DND-41 (cell line): ENCODE measurements at places on chromosomes 16 and 17.

DNA sequence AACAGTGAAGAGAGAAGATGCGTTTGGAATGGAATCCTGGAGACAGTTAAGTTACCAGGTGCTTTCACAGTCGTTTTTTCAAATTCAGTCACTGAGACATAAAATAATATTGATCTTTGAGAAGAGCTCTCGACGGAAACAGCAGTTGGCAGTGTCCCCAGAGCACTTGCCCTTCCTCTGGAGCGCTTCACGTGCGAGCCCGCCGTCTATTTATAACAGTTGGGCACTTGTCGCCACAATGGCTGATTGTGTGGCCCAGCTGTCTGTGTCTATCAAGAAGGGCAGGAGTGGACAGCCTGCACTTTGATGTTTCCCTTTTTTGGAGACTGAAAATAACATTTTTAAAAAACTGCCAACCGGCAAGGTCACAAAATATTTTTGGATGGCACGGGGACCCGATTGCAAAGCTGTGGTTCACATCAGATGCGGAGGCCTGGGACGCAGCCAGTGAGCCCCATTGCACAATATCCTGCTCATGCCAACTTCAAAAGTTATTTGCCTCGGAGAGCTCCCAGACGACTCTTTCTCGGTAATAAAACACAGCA, 62.9 kb downstream of the ADCY9 start:
- DNase-seq: no peak

DNA sequence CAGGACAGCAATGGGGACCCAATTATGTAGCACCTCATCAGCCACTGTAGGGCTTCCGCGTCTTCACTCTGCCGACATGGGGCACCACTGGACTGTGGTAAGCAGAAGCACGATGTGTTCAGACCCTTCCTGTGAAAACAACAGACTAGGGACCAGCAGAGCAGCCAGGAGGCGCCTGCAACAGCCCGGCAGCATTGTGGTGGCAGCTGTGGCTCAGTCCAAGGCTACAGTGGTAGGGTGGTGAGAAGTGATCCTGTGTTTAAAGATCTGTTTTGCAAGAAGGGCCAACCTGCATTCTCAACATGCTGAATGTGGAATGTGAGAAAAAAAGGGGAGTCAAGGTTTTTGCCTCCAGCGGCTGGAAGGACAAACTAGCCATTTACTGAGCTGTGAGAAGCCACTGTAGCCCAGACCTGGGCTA, 80.8 kb downstream of the GAS7 start:
- peak; percentile 68 for DNase-seq

DNA sequence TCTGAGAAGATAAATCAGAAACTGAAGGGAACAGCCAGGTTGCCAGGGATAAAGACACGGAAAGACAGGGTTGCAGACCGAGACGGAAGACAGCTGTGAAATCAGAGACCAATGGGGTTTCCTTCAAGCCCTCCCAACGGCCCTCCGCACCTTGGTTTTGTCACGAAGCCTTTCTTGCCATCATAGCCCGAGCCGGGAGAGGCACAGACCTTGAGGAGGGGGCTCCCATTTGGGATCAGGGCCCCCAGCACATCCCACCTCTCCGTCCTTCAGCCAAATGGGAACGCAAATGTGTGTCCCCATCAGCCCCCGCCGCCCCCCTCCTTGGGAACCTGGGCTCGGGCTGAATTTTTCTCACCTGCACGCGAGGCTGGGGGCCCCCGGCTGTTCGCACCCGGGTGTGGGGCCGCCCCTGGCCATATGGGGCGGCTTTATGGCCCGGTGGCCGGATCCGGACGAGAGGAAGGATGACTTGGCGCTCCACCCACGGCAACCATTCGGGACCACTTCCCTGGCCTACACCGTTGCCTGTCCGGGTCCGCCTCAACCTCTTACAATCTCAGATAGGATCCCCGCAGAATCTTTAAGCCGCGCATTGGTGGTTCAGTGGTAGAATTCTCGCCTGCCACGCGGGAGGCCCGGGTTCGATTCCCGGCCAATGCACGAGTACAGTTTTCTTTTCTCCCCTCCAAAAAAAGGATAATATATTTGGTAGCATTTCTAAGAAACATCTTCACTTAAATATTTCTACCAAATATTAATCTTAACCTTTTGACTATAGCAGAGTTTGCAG, 1.4 kb upstream of the HES7 start:
- peak; percentile 84 for DNase-seq

- no peak for DNase-seq
Observed at GRCh38 chr17:37056622-37057021, 107.9 kb downstream of the AATF start.

- peak; percentile 98 for DNase-seq
Observed at GRCh38 chr16:81006813-81007695, at the start of the genes CENPN and CMC2. Gene CENPN (plus strand): TSS chr16:81007214. CDS start chr16:81011940, 4,726 bp downstream. Gene CMC2 (minus strand): TSS chr16:81006885. CDS start chr16:80997394, 9,491 bp downstream.

- DNase-seq: no peak
Observed at GRCh38 chr16:16960785-16961184, 510.0 kb downstream of the XYLT1 start.
